ENCODE measurements at places on chromosomes 2 and 18.

GRCh38 chr2:184637781-184638180 lies 39.5 kb downstream of the ZNF804A start:
- no peak for DNase-seq

- no peak for DNase-seq
Measured at GRCh38 chr2:39920307-39920801, 141.3 kb upstream of the THUMPD2 start.

DNA sequence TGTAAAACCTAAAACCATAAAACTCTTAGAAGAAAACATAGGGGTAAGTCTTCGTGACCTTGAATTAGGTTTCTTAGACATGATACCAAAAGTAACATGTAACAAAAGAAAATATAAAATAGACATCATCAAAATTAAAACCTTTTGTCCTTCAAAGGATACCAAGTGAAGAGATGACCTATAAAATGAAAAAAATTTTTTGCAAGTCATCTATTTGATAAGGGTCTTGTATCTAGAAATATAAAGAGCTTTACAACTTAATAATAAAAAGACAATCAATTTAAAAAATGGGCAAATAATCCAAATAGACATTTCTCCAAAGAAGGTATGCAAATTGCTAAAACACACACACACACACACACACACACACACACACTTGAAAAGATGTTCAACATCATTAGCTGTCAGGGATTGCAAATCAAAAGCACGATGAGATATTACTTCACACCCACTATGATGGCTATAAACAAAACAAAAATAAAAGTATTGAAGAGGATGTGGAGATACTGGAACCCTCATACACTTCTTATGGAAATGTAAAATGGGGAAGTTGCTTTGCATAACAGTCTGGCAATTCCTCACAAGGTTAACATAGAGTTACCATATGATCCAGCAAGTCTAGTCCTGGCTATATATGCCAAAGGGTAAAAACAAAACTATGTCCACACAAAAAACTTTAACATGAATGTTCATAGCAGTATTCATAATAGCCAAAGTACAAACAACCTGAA lies 23.3 kb downstream of the SPDYA start:
- no peak for DNase-seq

DNA sequence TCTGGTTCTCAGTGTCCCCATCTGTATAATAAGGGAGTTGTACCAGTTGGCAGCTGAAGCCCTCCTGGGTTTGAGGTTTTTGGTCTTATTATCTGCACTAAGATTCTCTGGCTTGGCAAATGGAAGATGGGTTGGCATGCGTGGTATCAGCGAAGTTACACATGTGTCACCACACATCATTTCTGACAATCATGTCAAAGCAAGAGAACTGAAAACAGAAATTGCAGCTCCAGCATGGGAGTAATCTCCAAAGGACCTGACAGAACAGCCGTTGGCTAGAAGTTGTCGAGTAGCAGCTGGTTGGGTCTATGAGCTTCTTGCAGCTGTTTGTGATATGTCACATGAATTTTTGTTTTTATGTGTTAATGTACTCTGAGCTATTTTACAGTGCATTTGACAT lies 317.4 kb downstream of the SLC4A3 start:
- no peak for DNase-seq

DNA sequence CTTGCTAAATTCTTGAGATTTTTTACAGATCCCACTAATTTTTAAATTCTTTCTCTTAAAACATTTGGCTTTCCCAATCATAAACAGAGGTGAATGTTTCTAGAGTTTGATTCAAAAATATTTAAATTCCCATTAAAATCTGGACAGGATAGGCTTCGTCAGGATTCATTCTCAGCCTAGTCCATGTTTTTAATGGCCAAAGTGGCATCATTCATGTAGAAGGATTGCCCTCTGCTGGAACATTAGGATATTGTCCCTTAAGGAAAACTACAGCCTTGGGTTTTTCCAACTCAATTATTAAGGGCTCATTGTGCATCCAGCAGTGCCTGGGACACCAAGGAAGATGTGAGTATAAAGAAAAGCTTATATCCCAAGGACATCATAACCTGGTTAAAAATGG lies 71.7 kb downstream of the TPGS2 start:
- DNase-seq = peak; percentile 72

- no peak for DNase-seq
Measured at GRCh38 chr2:172995323-172996244, 80.1 kb upstream of the MAP3K20 start.

DNA sequence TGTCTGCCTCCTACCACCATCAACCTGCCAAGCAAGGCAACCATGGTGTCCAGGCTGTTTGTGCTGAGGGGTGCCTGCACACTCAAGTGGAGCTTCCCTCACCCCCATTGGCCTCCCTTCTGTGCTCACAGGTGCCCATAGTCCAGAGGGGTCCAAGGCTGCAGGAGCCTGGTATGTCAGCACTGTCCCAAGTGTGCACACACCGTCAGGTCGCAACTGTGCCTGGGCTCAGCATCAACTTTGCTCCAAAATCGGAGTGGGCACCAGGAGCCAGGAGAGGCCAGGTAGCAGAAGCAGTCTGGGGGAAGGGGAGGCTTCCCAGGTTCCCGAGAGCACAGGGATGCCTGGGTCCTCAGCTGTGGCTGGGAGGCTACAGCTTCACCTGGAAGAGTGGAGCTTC lies 1528.2 kb upstream of the SLC39A10 start:
- no peak for DNase-seq

- no peak for DNase-seq
Measured at GRCh38 chr18:56999823-57000222, 147.1 kb upstream of the BOD1L2 start.

GRCh38 chr18:34339155-34339554 lies 114.4 kb upstream of the NOL4 start:
- DNase-seq = no peak

DNA sequence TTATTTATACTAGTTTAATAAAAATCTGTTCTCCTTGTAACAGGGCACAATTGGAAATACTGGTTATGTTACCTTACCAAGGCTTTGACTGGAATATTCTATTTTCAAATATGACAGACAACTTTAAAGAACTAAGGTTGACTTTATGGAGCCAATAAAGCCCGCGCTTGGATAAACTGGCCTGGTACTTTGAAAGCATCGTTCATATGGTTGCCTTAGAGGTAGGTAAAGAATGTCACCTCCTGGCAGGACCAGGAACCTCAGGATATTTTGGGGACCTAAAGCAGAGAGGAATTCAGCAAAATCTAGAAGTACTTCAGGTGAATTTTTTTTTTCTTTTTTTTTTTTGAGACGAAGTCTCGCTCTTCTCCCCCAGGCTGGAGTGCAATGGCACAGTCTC lies 71.2 kb upstream of the CREB1 start:
- no peak for DNase-seq

DNA sequence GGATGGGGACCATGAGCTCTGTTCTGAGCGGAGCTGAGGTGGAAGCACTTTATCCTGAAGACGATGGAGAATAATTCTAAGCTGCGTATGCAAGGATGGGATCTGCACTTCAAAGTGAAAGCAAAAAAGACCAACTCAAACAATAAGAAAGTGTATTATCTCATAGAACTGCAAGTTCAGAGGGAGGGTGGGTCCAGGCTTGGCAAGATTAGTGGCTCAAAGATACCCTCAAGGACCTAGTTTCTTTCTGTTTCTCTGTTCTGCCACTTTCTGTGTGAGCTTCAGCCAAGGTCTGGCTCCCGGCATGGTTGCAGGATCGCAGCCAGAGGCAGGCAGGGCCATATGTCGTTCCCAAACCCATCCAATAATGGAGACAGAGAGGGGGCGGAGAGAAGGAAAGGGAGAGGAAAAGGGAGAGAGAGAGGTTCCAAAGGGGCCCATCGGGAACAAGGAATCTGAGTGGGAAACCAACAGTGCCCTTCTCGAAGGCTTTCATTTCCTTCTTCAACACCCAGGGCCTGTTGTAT lies 169.2 kb upstream of the NCK2 start:
- DNase-seq = no peak

GRCh38 chr18:42030586-42031182 lies 75.7 kb downstream of the PIK3C3 start:
- DNase-seq = no peak

DNA sequence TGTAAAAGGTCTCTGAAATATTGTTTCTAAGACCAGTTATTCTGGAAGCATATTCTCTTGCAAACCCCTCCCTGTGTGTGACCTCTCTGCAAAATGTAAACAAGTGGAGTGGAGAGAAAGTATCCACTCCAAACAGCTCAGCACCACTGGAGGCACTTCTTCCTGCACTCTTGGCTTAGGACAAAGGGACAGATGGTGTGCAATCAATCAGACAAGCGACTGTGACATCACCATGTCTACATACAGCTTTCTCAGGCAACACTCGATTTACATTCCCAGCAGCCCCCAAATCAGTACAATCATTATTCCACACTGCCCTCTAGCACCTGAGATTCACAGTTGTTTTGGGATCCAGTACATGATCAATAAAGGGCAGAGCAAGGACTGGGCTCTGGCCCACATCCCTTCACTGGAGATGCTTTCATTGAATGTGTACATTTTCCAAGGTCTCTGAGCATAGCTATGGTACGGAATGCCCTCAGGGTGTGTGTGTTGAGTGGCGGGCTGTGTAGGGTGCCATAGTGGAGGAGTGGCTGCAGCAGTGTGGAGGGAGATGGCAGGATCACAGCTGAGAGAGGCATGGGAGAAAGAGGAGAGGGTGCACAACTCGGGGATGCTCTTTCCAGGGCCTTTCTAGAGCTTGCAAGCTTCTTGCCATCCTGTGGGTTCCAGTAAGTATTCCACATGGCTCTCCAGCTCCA lies 311.8 kb upstream of the ST6GAL2 start:
- DNase-seq = no peak

GRCh38 chr2:10410001-10410822 lies 37.9 kb downstream of the ODC1 start:
- DNase-seq = no peak

- DNase-seq = no peak
Measured at GRCh38 chr18:41873730-41874129, 81.3 kb upstream of the PIK3C3 start.

Measured in globus pallidus (tissue), 1 donor.